ENCODE measurements at places on chromosomes 2 and 18.
A peak's percentile ranks its signal among the peaks of the same experiment; 100 is the strongest.

GRCh38 chr2:60886991-60887390, 5.6 kb downstream of the REL start:
- no peak for DNase-seq

DNA sequence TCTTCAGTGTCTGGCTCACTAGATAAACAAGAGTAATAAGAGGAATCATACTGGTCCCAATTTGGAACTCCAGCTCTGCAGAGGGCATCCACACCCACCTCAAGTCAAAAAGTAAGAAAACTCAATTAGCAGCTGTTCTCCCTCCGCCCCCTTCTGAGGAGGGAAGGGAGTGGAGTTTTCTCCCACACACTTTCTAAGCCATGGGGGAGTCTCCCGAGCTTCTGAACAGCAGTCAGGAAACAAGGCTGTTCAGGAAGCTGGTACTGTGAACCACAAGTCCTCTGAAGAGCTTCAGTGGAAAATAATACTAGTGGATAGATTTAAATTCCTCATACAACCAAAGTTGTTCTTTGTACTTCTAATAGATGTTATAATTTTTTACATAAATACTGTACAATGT, 32.9 kb upstream of the SPTBN1 start:
- DNase-seq, result no peak

GRCh38 chr2:72109291-72109690, 38.4 kb downstream of the CYP26B1 start:
- DNase-seq, result no peak

DNA sequence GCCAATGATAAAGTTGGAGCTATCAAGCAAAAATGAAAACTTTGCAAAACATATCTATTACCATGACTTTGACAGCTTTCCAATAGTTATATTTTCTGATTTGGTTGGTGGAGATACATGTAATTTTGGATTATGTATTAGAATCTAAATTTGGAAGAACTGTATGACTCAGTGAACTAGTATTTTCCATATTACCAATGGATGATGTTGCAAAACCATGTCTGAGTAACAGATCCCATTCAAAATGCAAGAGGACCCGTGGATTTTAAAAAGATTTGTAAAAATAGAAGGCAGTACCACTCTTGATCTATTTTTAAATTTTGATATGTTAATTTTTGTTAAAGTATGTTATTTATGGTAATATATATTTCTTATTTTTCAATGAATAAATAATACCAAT, 83.0 kb downstream of the TAF4B start:
- no peak for DNase-seq

- no peak for DNase-seq
Measured at GRCh38 chr2:162084536-162084935, 10.5 kb upstream of the DPP4 start.

GRCh38 chr18:14189858-14190257, 57.6 kb upstream of the ZNF519 start:
- no peak for DNase-seq

- no peak for DNase-seq
Measured at GRCh38 chr2:98142106-98142791, 55.3 kb downstream of the VWA3B start.

GRCh38 chr2:128490881-128491691, 172.4 kb upstream of the HS6ST1 start:
- no peak for DNase-seq

- no peak for DNase-seq
Measured at GRCh38 chr2:149420053-149420963, 89.9 kb downstream of the LYPD6 start.

GRCh38 chr2:134774786-134775641, 56.2 kb upstream of the TMEM163 start:
- DNase-seq, result no peak

DNA sequence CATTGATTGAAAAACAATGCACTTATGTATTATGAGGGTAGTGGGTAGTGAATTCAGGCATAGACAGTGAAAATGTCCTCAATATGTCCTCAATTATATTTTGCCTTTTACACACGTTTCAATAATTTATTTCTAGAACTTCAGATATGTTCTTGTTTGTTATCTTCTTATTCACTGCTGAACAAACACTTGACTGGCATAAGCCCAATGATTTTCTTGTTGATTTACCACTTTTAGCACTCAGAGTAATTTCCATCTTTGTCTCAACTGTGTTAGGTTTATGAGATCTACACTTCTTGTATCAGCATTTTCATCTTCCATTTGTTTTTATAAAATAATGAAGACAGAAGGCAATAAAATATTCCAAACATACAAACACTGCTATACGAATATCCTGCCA, 61.8 kb upstream of the DCC start:
- DNase-seq, result no peak

DNA sequence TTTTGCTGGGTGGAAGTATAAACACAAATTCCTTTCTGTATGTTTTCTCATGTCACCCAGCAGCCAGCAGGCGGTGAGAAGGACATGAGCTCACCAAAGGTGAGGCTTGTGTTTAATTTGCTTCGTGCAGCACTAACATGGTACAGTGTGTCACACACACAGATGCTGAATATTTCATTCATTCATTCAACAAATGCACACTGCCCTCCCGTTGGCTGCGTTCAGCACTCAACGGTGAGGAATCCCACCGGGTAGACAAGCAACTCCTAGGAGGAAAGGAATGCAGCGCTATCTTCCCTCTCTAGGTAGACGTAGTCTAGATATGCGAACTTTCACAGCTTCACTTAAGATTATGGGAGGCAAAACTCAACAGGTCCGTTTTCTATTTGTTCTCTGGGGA, 85.1 kb downstream of the LONRF2 start:
- no peak for DNase-seq

DNA sequence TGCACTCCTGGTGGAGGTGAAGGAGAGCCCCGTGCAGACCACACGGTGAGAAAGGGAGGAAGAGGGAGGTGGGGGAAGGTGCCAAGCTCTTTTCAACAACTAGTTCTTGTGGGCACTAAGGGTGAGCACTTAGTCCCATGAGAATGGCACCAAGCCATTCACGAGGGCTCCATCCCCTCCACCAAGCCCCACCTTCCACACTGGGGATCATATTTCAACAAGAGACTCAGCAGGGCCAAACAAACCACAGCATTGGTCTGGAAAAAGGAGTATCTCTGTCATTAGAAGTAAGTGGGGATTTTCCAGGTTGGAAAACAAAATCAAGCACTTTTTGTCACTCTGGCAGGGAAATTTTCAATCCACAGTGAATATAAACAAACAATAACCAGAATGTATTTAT, 38.4 kb downstream of the ZAP70 start:
- no peak for DNase-seq

- DNase-seq, result no peak
Measured at GRCh38 chr2:111673526-111673925, 210.5 kb downstream of the ANAPC1 start.

DNA sequence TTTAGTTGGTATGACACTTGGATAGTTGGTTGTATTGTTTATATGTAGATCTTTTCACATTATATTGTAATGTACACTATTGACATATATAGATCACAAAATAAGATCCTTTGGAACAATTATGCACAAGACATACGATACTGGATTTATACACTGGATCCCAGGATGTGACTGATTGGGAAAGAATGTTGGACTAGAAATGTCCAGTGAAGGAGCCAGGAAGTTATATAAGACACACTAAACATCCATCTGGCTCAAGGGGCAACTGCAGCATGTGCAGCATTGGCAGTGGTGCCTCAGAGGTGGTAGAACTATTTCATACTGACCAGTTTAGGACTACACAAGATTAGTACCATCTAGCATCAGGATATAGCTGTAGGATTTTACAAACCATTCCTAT, 104.9 kb downstream of the TRABD2A start:
- no peak for DNase-seq

DNA sequence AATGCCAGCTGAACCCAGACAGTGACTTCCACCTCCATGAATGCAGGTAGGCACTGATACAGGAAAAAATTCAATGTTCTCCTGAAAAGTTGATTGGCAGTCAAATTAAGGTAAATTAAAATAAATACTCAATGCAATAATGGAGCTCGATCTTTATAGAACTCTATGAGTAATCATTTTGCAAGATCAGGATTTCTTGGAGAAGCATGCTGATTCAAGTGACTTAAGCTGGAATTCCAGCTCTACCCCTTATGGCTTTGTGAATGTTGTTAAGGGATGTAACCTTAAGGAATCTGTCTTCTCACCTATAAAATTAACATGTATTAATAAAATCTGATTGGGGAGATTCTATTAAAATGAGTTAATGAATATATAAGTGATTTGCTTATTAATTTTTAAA, 145.1 kb downstream of the QPCT start:
- DNase-seq, result no peak

- DNase-seq, result no peak
Measured at GRCh38 chr2:24894750-24895149, 25.3 kb downstream of the ADCY3 start.

DNA sequence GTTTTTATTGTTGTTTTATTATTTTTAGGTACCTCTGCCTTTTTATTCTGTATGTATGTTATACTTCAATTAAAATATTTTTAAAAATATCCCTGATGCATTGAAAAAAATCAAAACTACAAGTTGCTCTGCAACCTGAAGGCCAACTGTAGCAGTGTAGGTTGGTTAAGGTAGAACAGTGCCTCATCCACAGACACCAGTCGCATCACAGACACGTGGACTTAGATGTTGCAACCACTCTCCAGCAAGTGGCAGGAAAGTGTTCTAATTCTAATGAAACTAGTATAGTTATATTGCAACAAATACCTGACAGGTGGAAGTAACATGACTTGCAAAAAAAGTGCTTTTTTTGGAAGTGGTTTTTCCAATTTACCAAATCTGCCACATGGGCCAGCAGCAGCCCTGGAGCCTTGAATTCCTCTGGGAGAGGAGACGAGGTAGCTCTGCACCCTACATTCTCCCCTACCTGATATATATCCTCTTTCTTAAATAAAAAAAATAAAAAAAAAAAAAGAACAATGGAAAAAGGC, 28.4 kb upstream of the SLC3A1 start:
- DNase-seq, result no peak

DNA sequence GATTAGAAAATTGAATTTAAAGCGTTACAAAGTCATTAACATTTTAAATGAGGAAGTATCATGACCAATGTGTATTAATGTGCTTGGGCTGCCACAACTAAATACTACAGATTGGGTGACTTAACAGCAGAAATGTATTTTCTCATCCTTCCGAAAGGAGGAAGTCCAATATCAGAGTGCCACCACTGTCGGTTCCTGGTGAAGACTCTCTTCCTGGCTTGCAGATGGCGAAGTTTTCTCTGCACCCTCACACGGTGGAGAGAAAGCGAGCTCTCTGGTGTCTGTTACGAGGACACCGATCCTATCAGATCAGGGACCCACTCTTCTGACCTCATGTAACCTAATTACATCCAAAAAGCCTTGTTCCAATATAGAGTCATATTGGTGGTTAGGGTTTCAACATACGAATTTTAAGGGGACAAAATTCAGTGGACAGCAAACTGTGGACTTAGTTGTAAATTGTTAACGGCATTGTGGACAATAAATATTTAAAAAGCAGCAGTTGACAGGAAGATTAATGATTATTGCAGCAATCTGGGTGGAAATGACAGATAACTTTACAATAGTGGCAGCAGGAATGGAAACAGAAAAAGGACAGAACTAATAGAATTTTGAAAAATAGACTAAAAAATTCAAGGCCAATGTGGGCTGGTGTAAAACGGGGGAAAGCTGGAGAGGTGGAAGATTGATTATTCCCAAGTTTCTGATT, 35.1 kb upstream of the CYRIA start:
- DNase-seq, result no peak

GRCh38 chr2:64792300-64792699, 138.6 kb upstream of the SERTAD2 start:
- DNase-seq, result no peak

DNA sequence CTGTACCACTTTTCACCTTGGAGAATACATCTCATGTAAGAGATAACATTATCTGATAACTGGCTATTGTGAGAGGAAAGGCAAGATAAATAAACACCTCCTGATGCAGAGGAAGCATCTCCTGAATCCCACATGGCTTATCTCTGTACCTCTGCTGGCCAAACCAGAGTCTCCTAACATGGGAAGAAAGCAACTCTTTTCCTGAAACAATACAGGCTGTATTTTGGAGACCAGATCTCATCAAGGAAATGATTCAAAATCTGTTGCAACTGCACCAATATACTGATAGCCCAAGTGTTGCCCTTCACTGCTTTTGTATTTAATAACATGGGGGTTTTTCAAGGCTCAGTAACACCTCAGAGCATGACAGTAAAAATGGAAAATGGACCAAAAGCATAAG, 106.9 kb downstream of the MREG start:
- no peak for DNase-seq

- no peak for DNase-seq
Measured at GRCh38 chr2:19416784-19417684, 58.6 kb upstream of the OSR1 start.

GRCh38 chr2:158034198-158034866, 67.3 kb upstream of the UPP2 start:
- peak; percentile 62 for DNase-seq

DNA sequence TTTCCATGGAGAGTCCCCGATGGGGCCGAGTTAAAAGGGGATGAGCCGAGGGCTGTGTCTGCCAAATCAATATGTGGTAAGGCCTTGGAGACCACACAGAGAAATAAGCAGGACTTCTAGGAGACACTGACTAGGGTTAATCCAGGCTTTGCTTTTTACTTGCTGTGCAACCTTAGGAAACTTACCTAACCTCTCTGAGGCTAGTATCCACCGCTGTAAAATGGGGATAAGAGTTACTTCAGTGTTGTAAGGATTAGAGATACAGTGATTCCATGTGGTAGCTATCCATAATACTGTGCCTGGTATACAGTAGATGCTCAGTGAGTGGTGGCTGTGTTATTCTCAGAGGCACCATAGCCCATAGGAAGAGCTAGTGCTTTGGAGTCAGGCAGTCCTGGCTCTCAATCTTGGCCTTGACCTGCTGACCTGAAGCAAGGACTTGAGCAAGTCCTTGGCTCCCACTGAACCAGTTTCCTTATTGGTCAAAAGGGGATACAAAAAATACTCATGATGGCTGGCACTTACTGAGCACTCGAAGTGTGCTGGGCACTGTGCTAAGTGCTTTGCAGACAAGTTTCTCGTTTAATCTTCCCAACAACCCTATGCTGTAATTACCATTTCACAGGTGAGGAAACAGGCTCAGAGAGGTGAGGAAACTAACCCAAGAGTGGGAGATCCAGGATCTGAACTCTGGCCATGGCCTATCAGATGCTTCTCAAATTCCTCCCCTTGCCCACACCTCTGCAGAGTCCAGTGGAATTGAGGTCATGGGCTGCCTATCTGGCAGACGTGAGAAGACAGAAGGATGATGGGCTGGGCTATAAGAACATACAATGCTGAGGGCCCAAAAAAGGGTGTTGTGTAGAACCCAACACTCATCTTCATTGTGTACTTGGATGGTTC, 12.0 kb upstream of the DES start:
- no peak for DNase-seq

GRCh38 chr18:36337679-36338402, 40.3 kb downstream of the FHOD3 start:
- no peak for DNase-seq

DNA sequence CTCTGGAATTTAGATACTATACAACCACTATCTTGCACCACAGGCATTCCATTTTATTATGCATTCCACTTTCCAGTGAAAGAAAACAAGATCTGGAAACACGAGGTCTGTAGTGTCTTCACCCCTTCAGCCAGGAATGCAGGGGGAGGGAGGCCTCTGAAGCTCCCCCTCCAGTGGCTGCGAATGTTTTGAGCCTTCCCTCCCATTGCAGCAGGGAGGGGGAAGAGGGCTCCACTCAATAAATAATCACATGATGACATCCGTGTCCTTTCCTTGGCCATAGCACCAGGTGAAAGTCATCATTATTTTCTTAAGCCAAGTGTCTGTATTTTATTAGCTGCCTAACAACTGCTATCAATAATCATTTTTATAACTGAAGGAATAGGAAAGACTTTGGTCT, 38.6 kb downstream of the ALPK2 start:
- no peak for DNase-seq
